ENCODE measurements at places on chromosomes 1 and 21.

- DNase-seq, result peak; percentile 98
Observed at GRCh38 chr1:21324368-21325141, 34.3 kb upstream of the ECE1 start.

DNA sequence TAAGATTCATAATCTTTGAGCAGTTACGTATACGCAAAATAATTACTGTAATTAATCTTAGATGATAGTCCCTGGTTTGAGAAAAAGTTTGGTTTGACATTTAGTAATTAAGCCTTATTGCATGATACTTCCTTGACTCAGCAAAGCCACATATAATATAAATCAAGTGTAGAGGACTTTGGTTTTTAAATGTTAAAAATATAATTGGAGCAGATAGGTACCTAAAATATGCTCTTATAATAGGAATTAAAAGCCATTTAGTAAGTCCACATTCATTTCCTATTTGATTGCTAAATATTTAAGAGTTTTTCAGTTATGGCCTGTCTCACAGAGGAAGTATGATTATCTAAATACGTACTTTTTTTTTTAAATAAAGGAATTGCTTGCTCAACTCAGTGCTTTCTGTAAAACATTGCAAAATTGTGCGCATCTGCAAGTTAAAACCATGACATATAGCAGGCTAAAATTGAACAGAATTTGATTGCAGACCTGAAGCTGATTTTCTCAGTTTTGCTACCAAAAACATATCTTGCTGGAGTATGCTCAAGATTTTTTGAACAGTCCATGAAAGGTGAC is 20.4 kb downstream of the RPE65 start:
- DNase-seq, result peak; percentile 25

GRCh38 chr1:55990007-55990406 is 589.4 kb downstream of the PLPP3 start:
- DNase-seq, result no peak

GRCh38 chr1:78840453-78841271 is 165.9 kb downstream of the ADGRL4 start:
- peak; percentile 71 for DNase-seq

GRCh38 chr1:47951026-47951425 is 46.2 kb downstream of the TRABD2B start:
- DNase-seq, result no peak

DNA sequence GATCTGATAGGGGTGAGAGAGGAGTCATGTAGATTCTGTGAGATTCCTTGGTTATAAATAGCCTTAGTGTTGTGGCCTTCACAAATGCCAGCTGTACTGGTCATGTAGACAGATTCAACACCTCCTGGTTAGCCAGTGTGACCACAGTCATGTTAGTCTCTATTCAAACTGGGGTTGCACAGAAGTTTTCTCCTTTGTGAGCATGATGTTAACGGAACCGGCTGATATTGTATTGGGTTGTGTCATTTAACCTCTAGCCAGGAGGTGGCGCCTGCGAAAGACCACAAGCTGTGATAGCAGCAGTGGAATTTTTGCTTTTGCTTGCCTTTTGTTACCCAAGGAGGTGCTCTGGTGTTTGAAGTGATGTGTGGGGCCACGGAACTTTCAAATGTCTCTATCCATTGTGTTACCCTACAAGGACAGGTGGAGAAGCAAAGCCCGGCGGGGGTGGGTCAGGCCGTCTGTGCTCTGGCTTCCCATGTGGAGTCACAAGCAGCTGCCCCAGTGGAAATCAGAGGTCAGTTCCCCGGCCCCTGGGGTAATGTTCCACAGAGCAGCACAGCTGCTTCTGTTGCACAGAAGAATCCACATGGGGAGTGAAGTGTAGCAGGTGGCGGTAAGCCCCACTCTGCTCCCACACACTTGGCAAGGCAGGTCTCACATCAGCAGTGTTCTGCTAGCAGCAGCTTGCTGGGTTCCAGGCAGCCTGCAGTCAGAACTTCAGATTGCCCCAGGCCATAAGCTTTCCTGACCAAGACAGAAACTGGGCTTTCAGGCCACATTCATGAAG is 112.6 kb downstream of the ADAMTS1 start:
- DNase-seq, result peak; percentile 64

- DNase-seq, result peak; percentile 83
Observed at GRCh38 chr1:64934115-64934877, 32.1 kb downstream of the JAK1 start.

DNA sequence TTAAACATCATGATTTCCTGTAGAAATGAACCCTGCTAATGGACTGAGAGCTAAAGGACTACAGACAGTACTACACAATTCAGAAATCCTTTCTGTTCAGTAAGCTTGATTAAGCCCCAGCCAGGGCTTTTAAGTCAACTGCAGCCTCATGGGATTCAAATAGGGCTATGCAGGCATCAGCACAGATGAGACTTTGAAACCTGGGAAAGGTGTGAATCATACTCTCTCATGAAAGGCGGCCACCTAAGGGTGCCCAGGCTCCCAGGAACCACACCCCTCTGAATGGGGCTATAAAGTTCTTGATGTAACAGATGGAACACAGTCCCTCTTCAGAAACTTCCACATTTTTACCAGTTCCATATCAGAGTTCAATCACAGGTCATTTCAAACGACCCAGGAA is 7.6 kb downstream of the SIPA1L2 start:
- no peak for DNase-seq

- DNase-seq, result no peak
Observed at GRCh38 chr1:42348498-42348897, 13.5 kb upstream of the FOXJ3 start.

GRCh38 chr1:29504196-29504595 is 267.9 kb downstream of the PTPRU start:
- no peak for DNase-seq

DNA sequence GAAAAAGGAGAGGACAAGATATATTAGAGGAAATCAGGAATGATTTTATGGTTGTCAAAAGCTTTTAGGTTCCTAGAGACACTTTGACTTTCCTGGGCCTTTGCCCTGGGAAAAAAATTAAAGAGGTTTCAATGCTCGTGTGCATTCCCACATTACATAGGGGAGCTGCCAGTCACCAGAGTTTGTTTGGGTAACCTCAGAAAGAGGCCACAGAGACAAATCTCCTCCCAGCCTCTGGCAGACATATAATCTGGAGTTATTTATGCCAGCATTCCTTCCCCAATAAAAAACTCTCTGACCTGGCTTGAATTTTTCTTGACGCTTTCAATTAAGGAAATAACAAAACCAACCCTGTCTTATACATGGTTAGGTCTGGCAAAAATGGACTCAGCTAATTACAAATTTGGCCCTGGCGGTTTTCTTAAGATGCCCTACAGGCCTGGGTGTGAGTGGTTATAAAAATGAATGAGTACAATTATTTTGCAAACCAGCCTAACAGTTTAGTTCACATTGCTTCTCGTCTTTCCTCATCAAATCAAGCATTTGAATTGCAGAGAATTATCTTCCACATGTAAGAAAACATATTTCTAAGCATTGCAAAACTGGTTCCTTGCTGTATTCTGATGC is 63.7 kb downstream of the WLS start:
- peak; percentile 65 for DNase-seq

- peak; percentile 81 for DNase-seq
Observed at GRCh38 chr1:8671306-8671917, 146.0 kb downstream of the RERE start.

DNA sequence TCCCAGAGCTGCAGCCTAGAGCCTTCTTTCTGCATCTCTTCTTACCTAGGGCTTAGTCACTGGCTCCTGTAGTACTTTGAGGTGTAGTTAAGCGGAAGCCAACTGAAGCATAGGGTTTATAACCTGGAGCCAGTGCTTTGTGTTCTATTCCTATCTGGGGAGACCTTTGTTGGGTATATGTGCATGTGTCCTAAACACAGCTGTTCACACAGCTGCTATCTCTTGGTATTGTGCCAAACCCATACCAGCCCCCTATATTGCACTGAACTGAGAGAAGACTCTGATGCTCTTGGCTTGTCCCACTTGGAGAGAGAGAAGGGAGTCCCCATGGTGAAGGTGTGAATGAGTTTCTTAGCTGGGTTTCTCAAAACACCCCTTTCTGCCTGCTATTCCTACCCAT is 17.2 kb upstream of the NFASC start:
- DNase-seq, result no peak

GRCh38 chr1:217435204-217435603 is 195.7 kb downstream of the GPATCH2 start:
- DNase-seq, result no peak

GRCh38 chr1:1573843-1574720 is 581 bp downstream of the SSU72 start:
- peak; percentile 98 for DNase-seq

- DNase-seq, result peak; percentile 6
Observed at GRCh38 chr1:204723131-204723787, 37.7 kb upstream of the LRRN2 start.

- no peak for DNase-seq
Observed at GRCh38 chr1:162625679-162626078, 6.6 kb upstream of the DDR2 start.

- DNase-seq, result no peak
Observed at GRCh38 chr1:59316497-59317128, 19.7 kb downstream of the FGGY start.

DNA sequence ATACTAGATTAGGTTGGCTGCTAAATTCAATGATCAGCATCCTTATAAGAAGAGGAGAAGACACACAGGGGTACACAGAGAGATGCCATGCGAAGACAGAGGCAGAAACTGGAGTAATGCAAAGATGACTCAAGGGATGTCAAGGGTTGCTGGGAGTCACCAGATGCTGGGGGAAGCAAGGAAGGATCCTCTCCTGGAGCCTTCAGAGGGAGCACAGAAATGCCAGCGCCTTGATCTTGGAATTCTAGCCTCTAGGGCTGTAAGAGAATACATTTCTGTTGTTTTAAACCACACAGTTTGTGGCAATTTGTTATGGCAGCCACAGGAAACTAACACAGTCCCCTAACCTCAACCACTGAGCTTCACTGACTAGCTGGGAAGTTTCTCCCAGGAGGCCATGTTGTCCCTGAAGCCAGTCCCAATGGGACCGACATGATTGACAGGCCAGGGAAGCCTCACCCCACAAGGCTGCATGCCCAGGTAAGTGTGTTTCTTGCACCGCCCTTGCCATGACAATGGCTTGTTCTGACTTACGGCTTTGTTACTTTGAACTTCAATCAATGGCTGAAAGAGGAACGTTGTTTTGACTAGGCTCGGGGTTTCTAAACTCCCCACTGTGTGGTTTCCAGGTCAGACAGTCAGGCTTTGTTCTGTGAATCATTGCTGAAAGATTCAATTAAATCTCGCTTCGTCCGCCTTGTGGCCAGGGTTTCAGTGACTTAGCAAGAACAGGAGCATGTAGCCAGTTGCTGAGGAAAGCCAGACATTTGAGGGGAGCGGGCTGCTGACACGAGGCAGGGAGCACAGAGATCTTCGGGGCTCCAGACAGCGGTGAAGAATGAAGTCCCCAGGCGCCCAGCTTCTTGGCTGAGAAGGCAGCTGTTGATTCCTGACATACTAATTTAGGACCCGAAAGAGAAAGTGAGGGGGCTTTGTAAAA is 62.3 kb downstream of the RUNX1 start:
- peak; percentile 66 for DNase-seq

DNA sequence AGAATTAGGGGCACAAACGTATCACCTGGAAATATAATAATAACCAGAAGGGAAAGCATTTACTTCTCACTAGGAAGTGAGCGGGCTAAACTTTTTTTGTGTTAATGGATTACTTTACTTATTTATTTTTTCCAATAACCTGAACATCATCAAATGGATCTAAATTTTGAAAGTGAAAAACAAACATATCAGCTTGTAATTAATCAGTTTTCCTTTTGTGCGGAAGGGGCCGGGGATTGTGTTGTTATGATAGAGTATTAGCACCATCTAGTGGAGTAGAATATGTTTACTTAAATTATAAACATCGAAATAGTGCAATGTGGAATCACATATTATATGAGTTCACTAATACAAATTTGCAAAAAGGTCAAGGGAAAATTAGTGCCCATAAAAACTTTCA is 9.0 kb downstream of the CFH start:
- peak; percentile 14 for DNase-seq

- DNase-seq, result no peak
Observed at GRCh38 chr1:231602673-231602984, 24.0 kb upstream of the DISC1 start.

All from osteoblast (primary cell).